ENCODE measurements at places on chromosomes 1 and 21.

DNA sequence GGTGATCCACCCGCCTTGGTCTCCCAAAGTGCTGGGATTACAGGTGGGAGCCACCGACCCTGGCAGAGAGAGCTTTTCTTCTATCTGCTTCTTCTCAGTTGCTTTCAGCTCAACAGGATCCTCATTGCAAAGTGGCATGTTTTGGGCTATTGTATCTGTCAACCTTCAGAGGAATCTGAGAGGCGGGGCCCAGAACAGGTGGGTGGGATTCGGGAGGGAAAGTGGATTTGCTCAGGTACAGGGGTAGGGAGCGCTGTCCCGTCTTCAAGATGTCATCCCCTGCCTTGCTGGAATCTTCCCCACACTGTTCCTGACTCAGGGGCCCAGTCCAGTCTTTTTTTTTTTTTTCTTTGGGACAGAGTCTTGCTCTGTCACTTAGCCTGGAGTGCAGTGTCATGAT lies 26.9 kb upstream of the RCC2 start:
- no peak for DNase-seq

DNA sequence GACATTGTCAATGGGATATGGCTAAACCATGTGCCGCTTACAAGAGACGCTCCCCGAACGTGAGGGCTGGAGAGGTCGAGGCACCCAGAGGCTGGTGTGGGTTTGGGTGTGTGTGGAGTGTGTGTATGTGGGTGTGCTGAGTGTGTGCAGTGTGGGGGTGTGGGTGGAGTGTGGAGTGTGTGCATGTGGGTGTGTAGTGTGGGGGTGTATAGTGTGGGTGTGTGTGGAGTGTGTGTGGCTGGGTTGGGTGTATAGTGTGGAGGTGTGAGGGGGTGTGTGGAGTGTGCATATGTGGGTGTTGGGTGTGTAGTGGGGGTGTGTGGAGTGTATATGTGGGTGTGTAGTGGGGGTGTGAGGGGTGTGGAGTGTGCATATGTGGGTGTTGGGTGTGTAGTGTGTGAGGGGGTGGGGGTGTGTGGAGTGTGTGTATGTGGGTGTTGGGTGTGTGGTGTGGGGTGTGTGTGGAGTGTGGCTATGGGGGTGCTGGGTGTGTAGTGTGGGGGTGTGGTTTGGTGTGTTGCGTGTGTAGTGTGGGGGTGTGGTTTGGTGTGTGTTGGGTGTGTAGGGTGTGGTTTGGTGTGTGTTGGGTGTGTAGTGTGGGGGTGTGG lies 42.2 kb downstream of the SLC19A1 start:
- no peak for DNase-seq

- DNase-seq, result no peak
Measured at GRCh38 chr1:180215856-180216625, 14.0 kb upstream of the LHX4 start.

GRCh38 chr1:25707280-25708016 lies 90.9 kb downstream of the MAN1C1 start:
- no peak for DNase-seq

DNA sequence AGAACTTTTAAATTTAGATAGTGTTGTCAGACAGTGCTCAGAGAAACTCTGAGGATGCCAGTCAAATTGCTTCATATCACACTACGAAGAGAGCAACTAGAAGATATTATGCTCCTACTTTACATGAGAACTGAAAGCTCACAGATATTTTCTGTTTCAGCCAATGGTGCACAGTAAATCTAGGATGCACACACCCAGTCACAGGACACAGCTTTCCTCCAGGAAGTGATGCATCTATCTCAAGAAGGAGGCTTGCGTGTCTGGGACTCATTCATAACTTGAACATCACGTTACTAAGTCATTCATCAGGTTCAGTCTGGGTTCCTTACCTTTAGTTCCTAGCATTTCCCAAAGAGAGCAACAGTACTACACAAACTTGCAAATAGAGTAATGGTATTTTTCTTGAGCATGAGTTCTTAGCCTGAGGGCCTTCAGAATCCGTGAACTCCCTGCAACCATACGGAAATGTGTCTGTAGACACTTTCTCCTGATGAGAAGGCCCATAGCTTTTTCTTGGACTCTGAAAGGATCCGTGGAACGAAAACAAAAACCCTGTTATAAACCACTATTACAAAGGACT lies 12.2 kb downstream of the ZNF697 start:
- no peak for DNase-seq

DNA sequence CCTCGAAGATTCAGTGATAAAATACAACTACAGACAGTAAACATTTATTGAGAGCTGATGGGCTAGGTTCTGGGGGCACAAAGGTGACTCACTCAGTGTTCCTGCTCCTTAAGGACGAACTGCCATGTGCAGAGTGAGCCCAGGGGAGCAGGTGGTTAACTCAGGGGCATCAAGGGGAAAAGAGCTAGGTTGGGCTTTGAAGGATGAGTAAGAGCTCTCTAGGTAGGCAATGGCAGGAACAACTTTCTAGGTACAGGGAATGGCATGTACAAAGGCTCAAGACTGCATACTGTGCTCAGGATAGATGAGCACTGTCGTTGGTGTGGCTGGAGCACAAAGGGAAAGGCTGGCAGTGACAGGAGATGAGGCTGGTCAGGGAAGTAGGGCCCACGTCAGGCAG lies 16.6 kb upstream of the EPB41 start:
- no peak for DNase-seq

DNA sequence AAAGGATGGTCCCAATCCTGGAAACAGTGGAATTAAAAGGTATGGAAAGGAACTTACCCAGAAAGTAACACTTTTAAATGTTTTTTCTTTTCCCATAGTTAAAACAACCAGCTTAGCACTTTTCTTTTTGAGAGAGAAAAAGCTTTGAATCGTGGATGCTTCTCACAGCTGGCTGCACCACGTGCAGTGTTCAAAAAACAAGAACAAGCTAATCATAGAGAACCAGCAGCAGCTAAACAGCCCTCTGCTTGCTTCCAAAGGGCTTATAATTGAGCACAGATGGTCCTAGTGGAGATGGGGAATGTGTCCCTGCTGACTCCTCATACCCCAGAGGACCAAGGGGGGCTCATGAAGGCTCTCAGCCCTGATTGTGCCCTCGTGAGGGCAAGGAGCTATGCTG lies 26.4 kb downstream of the UTP25 start:
- no peak for DNase-seq

GRCh38 chr1:61452176-61453035 lies 272.5 kb downstream of the TM2D1 start:
- DNase-seq, result no peak

DNA sequence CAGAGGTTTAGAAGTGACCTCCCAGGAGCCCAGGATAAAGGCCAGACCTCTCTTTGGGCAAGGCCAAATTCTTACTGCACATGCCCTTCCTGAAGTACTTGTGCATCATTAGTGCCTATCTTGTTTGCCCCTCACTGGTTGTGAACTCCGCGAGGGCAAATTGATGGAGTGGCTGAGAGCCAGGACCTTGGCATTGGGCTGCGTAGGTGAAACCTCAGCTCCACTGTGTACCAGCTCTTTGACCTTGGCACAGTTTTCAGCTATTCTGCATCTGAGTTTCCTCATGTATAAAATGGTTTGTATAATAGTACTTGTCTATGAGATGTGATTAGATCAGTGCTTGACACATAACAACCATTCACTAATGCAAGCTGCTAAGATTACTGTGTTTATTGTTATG lies 11.5 kb downstream of the OTUD3 start:
- no peak for DNase-seq

DNA sequence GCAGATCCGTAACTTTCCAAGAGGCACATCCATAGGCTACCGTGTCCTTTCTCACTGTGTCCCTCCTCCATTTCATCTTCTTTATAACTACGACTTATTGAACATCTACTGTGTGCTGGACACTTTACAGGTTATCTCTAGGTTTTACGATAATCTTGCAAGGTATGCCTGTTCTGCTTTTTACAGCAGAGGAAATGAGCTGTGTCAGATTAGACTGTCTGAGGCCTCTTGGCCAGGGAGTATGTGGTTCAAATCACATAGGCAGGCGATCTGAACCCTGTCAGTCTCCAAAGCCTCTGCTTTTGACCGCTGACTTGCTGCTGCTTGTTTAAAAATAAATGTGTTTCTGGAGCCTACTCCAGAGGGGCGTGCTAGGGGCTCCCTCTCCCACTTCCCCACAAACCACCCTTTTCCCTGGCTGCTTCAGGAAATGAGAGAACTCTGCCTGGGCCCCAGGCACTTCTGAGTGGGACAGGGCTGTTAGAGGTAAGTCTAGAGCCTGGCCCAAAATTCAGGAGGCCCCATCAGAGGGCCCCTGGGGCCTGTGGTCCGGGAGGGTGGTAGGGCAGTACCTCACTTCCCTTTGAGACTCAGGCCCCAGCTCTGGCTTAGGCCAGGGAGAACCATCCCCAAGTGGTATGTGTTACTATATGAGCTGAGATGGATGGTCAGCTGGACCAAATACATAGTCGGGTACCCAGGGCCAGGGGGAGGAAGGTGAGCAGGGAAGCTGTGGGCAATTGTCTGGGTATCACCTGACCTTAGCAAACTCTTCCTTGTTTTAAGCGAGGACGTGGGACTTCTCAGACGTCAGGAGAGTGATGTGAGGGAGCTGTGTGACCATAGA lies 4.4 kb downstream of the PSEN2 start:
- no peak for DNase-seq

- DNase-seq, result no peak
Measured at GRCh38 chr1:156709757-156710489, 4.5 kb upstream of the CRABP2 start.

All from HL-60 (cell line).